SW 1271 (cell line): ENCODE measurements at places on chromosomes 7 and 10.

DNA sequence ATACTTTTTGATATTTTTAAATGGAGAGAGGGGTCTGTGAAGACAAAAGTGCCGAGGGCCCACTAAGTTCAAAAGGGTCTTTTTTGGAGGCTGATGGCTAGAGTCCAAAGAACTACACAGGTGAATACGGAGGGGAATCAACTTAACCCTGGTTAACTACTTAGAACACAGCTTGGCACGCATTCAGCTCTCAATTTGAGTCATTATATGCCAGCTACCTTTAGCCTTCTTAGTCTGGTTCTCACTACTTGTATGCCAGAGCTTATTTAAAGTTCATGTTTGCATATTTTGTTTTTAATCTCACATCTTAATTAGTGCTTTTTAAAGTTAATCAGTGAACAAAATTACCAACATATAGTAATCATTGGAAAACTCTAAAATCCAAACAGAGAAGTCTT, 80.8 kb downstream of the VWDE start:
- DNase-seq = no peak

GRCh38 chr10:60253484-60253883, 136.2 kb downstream of the ANK3 start:
- DNase-seq = no peak

- no peak for DNase-seq
Observed at GRCh38 chr10:82277591-82277990, 402.6 kb downstream of the NRG3 start.

- DNase-seq = no peak
Observed at GRCh38 chr7:79293655-79294142, 159.8 kb downstream of the MAGI2 start.

- DNase-seq = no peak
Observed at GRCh38 chr7:67918158-67918557, 921.5 kb downstream of the TYW1 start.

GRCh38 chr7:116139007-116139406, 71.3 kb upstream of the TES start:
- DNase-seq = no peak

DNA sequence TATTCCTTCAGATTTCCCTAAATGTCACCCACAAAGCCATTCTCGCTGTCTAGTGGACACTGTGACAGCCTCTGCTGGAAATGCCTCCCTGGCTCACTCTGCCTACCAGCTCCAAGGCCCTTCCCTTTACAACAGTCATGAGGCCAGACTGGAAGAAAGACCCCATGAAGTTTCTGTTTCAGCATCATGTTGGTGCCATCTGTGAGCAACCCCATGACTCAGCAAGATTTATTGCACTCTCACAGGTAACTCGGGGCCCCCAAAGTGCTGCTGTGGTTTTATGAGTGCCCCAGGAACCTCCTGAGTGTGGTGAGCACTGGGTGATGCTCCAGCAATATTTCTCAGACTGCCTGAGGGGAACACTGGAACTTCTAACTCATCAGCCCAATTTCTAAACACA, 218.6 kb downstream of the ZNF33B start:
- no peak for DNase-seq

GRCh38 chr7:116380025-116380424, 119.5 kb upstream of the CAV2 start:
- no peak for DNase-seq

GRCh38 chr10:23314835-23315239, 29.8 kb downstream of the C10orf67 start:
- peak; percentile 64 for DNase-seq

DNA sequence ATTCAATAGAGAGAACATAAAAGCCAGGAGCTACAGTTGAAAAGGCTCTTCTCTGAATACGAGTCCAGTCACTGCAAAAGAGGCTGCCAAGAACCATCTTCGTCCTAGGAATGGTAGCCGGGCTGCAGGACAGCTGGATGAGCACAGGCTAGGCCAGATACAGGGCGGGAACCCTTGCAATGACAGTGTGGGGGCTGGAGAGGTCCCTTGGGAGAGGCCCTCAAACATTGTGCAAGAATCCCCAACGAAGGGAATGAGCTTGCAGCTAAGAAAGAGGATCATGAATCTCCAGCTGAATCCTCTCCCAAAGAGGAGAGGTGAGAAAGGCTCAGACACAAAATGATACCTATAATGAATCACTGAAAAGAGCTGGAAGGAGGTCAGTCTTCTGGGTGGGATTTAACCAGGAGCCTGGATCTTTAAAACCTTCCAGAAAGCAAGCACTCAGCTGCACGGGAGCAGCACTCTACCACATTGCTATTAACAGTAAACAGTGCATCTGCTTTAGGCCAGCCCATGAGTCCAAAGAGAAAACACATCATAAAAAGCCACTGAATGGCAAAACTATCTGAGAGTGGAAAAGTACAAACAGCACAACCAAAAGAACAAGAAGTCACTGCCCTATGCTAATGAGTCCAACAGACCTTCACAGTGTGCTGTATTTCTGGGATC, 287.9 kb downstream of the TNS3 start:
- no peak for DNase-seq

DNA sequence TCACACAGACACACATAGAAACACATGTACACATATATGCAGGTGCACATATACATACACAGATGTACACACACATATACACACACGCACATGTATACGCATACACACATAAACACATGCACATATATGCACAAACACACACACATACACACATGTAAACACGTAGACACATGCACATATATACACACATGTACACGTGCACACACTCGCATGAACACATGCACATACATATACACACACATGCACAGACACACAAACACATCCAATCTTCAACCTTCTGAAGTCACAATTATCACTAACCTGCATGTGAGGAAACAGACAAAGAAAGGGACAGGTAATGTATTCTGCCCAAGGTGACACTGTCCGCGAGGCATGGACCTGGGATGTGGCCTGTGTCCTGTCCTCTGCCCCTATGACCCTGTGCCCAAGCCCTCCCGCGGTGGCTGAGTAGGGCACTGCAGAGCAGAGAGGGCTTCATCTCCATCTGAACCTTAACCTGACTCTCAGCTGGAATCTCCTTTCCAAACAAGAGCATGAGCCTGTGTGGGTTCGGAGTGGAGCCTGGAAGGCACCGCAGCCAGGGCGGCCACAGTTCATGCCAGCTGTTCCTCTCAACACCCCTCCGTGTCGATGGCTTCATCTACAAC, 660.9 kb downstream of the SDK1 start:
- DNase-seq = no peak

- no peak for DNase-seq
Observed at GRCh38 chr10:23015021-23015707, 80.2 kb upstream of the MSRB2 start.

DNA sequence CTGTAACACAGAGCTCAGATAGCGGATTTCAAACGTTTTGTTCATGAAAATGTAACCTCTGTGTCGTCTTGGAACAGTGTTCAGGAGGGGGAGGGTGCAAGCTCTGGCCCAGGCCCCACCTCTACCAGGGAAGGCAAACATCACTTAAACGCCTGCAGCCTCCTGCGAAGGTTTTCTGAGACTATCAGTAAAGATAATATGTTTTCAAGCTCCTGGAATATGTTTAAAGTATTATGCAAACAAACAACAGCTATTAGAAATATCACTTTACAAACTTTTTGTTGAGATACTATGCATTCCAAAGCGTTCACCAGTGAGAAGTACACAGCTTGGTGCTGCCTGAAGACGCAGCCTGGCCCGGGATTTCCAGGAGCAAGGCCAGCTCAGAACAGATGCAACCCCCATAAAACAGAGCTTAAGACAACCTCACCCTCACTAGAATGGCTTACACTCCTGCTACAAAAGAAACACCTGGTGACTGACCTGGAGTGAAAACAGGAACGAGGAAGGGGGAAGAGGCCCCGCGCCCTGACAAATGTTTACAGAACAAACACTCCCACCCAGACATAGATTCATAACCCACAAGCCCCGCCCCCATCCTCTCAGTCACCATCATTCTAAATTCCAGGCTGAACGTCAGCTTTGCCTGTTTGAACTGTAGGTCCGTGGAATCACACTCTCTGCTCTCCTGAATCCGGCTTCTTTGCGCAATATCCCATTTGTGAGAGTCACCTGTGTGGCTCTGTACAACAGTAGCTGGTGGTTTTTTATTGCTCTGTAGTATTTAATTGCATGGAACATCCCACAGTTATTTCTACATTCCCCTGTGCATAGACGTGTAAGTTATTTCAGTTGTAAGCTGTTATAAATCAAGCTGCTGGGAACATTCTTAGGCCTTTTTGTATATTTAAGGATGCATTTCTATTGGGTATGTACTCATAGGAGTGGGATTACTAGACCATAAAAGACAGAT, 155.0 kb downstream of the PTPRN2 start:
- DNase-seq = no peak

DNA sequence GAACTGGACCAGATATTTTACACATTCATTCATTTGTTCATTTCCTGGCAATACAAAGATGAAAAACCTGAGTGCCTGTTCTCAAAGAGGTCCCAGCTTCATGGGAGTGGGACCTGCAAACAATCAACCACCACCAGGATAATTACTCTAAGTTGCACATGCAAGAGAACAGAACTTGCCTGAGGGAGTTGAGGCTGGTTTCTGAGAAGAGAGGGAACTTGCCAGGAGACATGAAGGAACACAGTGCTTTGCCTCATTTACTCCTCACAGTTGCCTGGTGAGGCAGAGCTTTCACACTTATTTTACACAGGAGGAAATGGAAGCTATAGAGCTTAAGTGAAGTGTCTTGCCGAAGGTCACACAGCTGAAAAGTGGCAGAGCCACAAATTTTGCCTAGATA, 170.1 kb downstream of the SORCS3 start:
- DNase-seq = no peak

DNA sequence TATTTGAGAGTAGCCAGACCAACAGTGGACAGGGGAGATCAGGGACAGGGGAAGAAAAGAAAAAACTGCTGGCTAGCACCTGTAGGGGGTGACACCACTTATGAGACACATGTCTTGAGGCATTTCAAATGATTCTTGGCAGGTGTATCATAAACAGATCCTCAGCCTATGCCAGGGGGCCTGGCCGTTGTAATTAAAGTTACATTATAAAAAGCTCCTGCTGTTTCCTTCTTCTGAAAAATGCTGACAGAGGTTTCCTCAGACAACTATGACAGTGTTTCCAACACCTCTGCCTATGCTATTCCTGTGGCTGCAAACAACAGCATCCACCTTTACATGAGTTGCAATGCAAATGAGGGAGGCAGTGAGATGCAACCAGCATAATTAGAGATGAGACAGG, 281.0 kb upstream of the PTER start:
- DNase-seq = no peak

GRCh38 chr7:45147858-45148652, 9.5 kb upstream of the RAMP3 start:
- DNase-seq = no peak

GRCh38 chr10:14087566-14087965, 243.2 kb downstream of the FRMD4A start:
- no peak for DNase-seq

GRCh38 chr10:133262696-133263095, 14.0 kb downstream of the ADAM8 start:
- DNase-seq = no peak

GRCh38 chr10:69878038-69878437, 76.3 kb downstream of the COL13A1 start:
- DNase-seq = no peak

DNA sequence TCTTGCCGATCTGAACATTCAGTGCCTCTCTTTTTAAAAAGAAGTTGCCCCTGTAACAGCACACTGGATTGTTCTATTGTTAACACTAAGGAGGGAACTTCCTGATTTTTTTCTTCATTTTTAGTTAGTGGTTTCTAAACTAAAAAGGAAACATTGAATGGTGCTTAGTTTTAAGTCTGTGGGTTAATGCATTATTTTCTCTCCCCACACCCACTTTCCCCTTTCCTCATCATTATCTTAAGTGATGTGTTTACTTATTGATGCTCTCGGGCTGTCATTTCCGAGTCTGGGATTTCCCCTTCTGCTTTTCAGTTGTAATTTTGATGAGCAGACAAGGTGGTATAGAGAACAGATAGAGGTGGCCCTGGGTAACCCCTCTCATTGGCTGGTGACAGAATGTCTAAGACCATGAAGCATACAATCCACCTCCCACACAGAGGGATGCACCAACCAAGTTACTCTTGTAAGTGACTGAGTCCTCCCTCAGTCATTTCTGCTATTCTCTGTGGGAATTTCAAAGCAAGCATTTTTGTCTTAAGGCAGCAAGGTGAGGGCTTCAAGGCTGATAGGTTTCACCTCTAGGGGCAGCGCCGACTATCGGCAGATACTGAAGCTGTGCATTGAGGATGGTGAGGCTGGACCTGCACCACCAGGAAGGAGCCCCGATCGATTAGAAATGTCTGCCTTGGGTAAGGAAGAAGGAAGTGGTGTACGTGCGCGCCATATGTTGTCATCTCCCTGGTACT, 49.5 kb downstream of the CHN2 start:
- no peak for DNase-seq

GRCh38 chr7:1040790-1041189, 3.6 kb upstream of the GPR146 start:
- DNase-seq = no peak

- DNase-seq = no peak
Observed at GRCh38 chr10:61735882-61736281, 73.2 kb downstream of the CABCOCO1 start.

DNA sequence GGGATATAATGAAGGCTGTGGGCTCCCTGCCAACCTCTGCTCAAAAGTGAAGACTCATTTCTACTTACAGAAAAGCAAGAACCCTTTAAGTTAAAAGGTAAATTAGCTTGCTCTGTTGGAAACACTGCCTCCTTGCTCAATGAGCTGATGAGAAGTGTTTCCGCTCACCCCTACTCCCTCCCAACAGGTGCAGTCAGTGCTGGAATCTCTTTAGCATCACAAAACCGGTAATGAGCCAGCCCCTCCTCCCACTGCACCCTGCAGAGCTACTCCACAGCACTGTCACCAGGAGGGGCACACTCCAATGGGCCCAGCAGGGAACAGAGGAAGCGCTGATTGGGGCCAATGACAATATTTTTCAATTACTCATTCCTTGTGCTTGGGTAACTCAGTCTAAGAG, 262.5 kb downstream of the TCERG1L start:
- no peak for DNase-seq

DNA sequence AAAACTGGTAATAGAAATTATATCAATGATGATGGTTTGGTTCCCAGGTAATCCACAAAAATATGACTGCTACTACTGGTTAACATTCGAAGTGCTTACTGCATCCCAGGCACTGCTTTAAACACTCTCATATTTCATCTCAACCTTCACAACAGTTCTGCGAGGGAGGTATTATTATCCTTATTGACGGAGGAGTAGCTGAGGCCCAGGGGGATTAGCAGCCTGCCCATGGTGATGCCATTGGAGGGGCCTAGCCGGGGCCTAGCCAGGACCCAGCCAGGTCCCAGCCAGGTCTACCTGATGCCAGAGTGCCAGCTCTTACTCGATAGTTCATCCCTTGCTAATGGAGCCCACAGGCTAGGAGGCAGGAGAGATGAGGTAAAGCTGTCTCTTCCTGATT, 217.1 kb downstream of the FAM107B start:
- no peak for DNase-seq
